ENCODE measurements at places on chromosomes 1 and 21.

- DNase-seq = no peak
These were observed 16.4 kb upstream of the C1orf159 start for GRCh38 chr1:1132042-1132950.

DNA sequence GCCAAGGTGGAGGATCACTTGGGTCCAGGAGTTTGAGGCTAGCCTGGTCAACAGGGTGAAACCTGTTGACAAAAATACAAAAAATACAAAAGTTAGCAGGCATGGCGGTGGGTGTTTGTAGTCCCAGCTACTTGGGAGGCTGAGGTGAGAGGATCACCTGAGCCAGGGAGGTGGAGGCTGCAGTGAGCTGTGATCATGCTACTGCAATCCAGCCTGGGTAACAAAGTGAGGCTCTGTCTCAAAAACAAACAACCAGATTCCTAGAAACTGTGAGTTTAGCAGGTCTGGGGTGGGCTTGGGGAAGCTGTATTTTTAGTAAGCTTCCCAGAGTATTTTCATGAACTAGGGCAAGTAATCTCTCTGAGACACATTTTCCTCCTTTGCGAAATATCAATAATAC, 5.2 kb upstream of the MYOM3 start:
- DNase-seq = no peak

- DNase-seq = no peak
These were observed 403.6 kb upstream of the PBX1 start for GRCh38 chr1:164155347-164155746.

DNA sequence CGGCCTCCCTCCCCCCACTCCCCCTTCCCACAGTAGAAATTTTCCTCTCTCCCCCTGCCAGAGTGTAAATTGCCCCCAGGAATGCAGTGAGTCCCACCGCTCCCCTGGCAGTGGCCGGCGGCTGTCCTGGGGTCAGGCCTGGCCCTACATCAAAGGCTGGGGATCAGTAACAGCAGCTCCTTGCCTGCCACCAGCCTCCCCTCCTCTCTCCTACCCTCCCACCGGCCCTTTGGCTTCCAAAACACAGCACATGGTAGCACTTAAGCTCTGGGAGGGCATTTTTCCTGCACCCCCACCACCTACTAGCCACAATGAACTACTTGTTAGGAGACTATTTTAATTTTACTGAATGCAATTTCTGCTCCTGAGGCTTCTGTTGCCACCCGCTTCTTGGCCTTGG, 9.0 kb upstream of the COL8A2 start:
- DNase-seq = no peak

DNA sequence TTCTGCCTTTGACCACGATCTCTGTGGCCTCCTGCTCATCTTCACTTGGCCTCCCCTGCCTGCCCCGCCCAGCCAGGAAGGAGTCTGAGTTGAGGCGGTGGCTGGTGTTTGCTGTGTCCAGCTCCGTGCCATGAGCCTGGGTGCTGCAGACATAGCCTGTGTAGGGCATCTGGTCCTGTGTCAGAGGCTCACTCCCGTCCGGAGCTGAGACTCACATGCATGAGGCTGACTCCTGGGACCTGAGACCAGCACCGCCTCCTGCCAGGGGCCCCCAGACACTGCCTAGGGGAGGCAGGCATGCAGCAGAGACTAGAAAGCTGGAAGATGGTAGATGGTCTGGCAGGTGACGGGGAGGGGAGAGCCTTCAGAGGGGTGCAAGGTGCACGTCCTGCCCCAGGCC, 52.2 kb upstream of the TTC34 start:
- no peak for DNase-seq

- DNase-seq = no peak
These were observed 16.5 kb downstream of the CAMK2N1 start for GRCh38 chr1:20469406-20470076.

- no peak for DNase-seq
These were observed 112.3 kb upstream of the IRF2BP2 start for GRCh38 chr1:234722270-234722704.

GRCh38 chr1:7921796-7922195, 18.8 kb downstream of the TNFRSF9 start:
- no peak for DNase-seq

- no peak for DNase-seq
These were observed 10.5 kb upstream of the TTC4 start for GRCh38 chr1:54705153-54705552.

GRCh38 chr1:55685560-55685959, 470.4 kb upstream of the USP24 start:
- no peak for DNase-seq

- no peak for DNase-seq
These were observed 196.5 kb downstream of the DYRK1A start for GRCh38 chr21:37562920-37563640.

DNA sequence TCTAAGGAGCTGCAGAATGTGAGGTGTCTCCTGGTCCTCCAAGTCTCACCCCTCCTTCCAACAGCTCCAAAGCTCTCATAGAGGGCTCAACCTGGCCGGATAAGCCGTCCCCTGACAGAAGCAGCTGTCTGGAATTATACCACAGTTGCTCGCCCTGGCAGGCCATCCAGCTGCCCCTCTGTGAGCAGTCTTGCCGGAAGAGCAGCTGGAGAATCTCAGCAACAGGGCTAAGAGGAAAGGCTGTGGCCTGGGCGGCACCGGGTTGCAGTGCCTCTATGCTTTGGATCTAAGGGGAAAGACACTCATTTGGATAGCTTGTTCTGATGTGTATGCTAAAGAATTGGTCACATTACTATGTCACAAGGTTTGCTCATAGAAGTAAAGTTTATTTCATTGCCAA, 12.4 kb downstream of the TMCC2 start:
- peak; percentile 7 for DNase-seq

- no peak for DNase-seq
These were observed 47.5 kb upstream of the PLA2G2C start for GRCh38 chr1:20233866-20234265.

GRCh38 chr1:6103111-6103853, 57.6 kb downstream of the KCNAB2 start:
- DNase-seq = no peak

DNA sequence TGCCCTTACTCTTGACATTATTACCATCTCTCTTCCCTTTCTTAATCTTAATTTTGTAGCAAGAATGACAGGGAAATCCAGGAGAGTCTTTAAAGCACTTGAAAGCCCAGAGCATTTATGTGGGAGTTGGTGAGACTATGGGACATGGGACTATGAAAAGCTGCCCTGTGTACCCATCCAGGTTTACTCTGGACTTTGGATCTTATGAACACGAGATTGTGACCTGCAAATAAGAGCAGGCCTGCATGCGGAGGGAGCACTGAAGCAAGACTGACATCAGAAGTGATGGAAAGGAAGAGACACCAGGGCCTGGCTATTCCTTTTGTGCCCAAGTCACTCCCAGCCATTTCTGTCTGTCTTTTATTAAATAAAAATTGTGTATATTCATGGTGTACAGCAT, 209.6 kb downstream of the NUF2 start:
- DNase-seq = no peak

DNA sequence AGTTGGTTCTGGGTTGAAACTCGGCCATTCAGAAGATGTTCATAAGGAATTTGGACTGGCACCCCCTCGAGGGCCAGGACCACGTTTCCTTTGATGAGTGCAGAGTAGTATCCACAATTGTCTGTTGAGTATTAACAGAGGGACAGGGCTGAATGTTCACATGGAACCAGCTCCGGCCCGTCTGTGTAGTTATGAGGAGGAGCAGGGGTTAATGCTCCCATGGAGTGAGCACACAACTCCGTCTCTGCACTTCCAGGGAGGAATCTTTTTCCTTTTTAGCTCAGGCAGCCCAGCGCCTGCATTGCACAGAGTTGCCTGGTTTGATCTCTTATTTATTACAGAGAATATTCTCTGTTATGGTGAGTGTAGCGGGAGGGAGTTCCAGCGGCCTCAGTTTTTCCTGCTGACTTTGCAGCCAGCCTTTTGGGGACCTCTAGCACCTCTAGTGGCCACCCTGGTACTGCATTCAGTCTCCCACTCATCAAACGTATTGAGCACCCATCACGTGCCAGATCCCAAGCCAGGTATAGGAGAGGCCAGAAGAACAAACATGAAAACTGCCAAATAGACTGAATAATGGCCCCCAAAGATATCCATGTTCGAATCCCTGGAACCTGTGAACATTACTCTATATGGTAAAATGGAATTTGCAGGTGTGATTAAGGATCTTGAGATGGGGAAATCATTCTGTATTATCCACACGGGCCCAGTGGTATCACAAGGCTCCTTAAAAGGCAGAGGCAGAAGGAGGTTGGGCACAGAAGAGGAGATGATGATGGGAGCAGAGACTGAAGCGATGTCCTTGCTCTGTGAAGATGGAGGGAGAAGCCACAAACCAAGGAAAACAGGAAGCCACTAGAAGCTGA, 167.7 kb upstream of the CSF3R start:
- DNase-seq = peak; percentile 76

DNA sequence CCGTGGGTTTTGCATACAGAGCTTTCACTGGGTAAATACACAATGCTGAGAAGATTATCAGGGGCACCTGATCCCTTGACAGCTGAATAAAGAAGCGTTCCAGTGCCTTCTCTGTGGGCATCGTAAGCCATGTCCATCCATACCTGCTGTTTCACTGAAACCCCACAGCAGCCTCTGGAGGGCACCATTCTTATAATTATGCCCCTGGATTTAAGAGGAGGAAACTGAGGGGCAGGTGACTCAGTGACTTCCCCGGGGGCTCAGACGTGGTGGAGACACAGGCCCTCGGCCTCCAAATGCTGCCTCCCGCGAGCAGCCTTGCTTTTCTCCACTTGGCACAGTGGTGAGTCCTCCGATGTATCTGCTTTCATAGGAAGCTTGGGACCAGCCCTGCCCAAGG, 56.7 kb downstream of the B3GALT5 start:
- DNase-seq = no peak

- no peak for DNase-seq
These were observed 18.8 kb downstream of the AVPR1B start for GRCh38 chr1:206098242-206098919.

- no peak for DNase-seq
These were observed 504 bp downstream of the DHRS3 start for GRCh38 chr1:12617511-12617900.

- DNase-seq = no peak
These were observed 84.1 kb upstream of the COX20 start for GRCh38 chr1:244751271-244751895.

DNA sequence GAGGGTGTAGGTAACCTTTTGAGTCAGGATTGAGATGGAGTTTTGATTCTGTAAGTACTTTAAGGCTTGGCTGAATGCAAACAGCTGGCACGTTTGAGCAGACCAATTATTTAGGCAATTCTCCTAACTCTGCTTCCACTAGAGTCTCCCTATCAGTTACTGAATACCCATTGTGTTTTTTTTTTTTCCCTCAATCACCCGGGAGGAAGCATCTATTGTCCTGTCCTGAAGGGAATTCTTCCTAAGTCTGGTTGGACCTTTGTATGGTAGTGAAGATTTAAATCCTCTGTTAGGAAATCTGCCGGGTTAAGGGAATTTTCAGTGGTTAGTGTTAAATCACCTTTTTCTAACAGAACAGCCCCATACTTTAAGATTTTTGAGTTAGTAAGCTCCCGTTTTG, 571.2 kb upstream of the USP24 start:
- no peak for DNase-seq

DNA sequence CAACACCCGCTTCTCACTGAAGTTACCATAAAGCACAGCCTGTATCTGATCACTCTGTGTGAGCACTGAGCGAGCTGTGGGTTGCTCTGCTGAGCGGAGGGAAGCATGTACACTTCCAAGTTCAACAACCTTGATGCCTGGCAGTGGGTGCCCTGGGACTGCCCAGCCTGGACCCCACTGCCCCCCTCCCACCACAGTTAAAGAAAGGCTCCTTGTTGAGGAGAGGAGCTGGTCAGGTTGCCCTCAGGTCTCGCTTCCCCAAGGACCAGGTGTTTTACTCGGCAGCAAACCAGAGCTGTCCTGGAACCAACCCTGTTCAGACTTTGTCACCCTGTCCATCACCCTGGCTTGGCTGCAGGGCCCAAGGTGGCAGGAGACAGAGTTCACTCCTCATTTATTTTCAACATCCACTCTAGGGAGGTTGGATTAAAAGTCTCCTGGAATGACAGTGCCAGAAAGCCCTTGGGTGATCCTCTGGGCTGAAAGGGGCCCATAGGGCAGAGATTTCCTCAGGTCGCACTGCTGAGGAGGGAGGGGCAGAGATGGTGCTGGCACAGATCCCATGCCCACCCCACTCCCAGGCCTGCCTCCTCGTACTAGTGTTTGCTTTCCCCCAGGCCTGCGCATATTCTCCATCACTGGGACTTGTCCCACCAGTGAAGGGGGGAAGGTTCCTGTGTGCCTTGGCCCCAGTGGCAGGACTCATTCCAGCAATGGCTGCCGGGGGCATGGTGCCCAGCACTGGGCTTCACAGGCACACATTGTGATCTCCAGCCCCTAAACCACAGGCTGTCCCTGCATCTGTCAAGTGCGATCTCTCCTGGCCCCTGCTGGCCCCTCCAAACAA, 101.7 kb downstream of the TRABD2B start:
- DNase-seq = no peak

- no peak for DNase-seq
These were observed 30.4 kb downstream of the TMEM63A start for GRCh38 chr1:225851805-225852204.

DNA sequence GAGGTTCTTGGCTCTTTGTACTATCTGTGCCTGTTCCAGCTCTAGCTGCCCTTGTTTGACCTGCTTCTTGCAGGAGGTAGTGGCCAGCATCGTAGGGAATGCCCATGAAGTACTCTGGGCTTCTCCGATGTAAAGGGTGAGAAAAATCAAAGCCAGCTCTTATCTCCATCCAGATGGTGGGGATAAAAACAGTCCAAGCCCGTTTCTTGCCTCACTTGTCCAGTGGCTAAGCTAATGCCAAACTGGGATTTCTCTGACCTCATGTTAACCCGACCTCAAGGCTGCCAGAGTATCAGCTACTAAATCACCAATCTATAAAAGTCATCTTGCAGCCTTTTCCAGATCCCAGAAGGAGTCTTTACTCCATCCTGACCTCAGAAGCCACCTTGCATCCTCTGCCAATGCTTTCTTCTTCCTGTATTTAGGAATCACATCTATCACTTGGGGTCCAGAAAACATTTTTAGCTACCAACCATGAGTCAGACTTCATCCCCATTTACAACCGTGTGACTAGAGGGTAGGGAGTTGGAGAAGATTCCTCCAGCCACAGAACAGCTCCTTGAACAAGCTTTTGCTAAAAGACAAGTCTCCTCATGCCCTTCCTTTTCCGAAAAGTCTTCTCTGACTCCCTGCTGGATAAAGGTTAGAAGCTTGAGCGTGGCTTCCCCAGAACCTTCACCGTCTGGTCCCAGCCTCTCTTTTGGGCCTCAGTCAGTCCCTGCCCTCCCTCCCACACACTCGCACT, 35.9 kb downstream of the KCNC4 start:
- peak; percentile 4 for DNase-seq
